ENCODE measurements at places on chromosomes 13 and 19.

DNA sequence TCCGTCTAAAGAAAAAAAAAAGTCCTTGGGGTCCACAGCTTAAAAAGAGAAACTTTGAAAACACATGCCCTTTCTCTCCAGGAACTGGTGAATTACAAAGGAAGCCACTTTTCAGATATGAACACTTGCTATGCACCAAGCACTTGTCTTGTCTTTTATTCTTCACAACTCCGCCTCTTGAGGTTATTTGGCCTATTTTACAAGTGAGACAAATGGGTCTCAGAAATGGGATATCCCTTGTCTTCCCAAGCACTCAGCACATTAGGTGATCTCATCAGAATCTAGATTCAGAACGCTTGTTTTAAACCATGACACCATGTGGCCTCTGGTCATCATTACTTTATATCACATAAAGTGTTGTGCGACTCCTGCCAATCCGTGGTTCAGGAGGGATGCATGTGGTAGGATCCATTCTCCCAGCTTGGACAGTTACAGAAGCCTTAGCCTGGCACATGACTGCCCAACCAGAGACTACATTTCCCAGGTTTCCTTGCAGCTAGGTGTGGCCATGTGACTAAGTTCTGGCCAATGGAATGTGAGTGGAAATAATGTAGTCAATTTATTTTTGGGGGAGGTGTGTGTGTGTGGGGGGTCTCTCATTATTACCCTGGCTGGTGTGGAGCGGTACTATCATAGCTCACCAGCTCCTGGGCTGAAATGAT lies 13.9 kb downstream of the TSKS start:
- no peak for DNase-seq

- no peak for DNase-seq
Measured at GRCh38 chr19:44745341-44745831, 3.1 kb upstream of the BCL3 start.

DNA sequence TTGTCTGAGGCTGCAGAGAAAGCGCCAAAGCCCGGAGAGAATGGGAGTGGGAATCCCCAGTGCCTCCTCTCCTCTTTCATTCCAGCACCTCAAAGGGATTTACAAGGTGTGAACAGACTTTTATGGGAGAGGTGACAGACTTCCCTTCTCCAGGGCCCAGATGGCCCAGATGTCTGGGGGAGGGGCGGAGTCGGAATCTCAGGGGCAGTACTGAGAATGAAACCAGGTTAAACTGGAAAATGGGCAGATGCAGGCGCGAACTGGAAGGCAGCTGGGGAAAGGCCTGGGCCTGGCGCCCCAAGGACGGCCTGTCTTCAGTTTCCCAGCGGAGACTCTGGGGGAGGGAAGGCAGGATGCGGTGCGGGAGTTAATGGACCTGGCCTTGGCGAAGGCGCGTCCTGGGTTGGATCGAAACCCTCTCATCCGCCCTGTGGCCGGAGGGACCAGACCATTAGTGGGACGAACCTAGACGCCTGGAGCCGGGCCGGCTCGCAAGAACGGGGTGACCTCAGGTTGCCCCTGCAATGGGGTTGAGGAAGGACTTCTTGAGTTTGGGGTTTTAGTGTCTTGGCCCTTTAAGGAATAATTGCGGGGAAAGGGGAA lies 592 bp upstream of the TRIP10 start:
- no peak for DNase-seq

DNA sequence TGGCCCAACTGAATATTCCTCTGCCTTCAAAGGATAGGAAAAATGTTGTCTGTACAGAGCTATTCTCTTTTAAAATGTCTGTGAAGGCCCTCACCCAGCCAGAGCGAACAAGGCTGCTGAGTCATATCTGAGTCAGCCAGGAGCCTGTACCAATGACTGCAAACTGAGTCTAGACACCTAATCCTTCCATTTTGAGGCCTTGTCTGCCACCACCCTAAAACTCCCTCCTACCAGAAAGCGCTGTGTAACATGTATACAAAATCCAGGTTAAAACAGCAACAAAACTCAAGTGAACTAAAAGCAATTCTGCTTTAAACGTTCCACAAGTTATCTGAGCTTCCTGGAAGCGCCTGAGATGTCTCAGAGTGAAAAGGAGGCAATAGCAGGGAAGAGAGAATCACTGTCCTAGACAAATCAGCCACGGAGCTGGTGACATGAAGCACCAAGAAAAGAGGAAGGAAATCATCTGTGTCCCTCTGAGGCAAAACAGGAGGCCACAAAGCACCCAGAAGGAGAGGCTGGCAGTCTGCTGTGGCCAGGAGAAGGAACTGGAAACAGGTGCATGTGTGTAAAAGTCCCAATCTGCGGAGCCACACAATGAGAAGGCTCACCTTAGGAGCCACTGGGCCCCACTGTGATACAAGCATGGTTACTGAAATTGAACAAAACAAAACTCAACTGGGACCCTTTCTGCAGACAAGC lies 10.2 kb downstream of the DHRS12 start:
- no peak for DNase-seq

GRCh38 chr13:51808811-51809210 lies 4.8 kb upstream of the DHRS12 start:
- no peak for DNase-seq

GRCh38 chr19:52993342-52994178 lies 20.2 kb upstream of the ERVV-1 start:
- peak; percentile 74 for DNase-seq

GRCh38 chr13:30319130-30319529 lies 11.8 kb upstream of the KATNAL1 start:
- DNase-seq, result no peak

- no peak for DNase-seq
Measured at GRCh38 chr13:99278200-99278599, 20.0 kb upstream of the GPR18 start.

GRCh38 chr19:12111943-12112637 lies 28.1 kb downstream of the ZNF20 start:
- no peak for DNase-seq

DNA sequence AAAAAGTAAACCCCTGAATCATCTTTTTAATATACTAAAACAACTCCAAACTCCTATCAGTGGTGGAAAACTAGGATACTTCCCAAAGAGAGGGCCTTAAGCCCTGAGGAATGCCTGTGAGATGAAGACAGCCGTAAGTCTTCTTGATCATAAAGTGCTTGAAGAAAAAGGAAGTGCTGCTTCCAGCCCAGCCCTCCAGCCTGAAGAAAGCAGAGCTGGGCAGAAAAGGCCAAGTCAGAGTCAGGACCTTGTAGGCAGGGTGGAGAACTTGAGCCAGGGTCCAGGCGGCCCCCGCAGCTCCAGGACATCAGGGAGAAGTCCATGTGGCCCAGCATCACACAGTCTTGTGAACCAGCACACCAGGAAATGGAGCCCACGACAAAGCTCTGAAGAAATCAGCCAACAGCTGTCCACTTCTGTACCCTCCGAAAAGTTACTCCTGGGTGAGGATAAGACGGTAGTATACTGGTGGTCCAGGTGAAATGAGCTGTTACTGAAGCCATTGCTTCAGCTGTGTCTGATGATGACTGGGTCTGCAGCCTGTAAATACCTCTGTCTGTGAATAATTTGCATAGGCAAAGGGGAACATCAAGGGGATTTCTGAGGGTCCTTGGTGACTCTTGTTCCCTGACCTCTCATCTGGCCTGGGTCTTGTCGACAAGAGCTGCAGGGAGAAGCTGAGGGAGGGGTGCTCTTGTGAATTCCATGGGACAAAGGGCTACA lies 18.7 kb upstream of the CRYL1 start:
- no peak for DNase-seq

GRCh38 chr13:93721483-93721882 lies 494.9 kb downstream of the GPC6 start:
- DNase-seq, result no peak

DNA sequence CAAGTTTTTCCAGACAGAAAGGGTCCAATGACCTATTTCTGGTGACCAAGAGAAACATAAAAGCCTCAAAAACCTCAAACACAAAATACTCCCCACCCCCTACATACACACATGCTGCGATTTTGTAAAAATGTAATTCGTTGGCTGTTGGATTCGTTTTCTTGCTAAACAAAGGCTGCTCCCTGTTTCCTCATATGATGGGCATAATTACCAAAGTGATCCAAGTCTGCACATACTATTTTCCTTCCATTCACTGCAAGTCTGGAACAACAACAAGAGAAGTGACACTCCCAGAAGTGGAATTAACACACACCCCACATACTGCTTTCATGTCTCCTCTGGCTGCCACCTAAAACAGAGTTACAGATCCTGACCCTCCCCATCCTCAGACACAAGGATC lies 131.9 kb downstream of the RAP2A start:
- DNase-seq, result no peak

DNA sequence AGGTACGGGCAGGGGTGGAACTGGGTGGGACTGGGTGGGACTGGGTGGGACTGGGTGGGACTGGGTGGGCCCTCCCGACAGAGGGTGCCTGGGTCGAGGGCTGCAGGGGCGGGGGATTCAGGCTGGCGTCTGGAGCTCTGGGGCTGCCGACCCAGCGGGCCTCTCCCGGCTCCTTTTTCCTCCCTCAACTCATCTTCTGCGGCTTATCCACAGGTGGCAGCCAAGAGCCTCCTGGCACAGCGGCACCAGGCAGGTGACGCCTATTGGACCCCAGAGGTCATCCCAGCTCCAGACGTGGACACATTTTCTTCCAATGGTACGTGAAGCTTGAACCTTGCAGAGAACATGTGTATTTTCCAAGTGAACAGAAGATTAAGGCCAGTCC lies 533 bp downstream of the ZNF544 start:
- DNase-seq, result no peak

- DNase-seq, result no peak
Measured at GRCh38 chr19:29667901-29668341, 2.7 kb downstream of the PLEKHF1 start.

GRCh38 chr13:98476538-98476966 lies 100.4 kb downstream of the STK24 start:
- peak; percentile 57 for DNase-seq

GRCh38 chr13:112768795-112769481 lies 79.1 kb downstream of the ATP11A start:
- DNase-seq, result no peak

- no peak for DNase-seq
Measured at GRCh38 chr19:2376784-2377519, 16.9 kb downstream of the TMPRSS9 start.

DNA sequence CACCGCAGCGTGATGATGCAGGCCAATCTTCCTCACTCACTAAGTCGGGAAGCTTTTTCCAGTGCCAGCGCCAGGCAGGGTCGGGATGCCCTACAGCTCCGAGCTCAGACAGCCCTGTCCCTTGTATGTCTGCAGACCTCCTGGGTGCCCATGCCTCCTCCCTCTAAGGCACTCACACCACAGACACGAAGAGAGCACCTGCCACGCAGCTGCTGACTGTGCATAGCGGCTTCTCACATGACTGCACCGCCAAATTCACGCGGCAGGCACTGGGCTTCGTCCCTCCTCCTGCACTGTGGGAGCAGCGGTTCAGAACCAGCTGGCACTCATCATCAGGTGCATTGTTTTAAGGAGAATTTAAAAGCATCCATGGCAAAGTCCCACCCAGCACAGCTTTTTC lies 88.1 kb downstream of the SLC7A1 start:
- DNase-seq, result no peak

DNA sequence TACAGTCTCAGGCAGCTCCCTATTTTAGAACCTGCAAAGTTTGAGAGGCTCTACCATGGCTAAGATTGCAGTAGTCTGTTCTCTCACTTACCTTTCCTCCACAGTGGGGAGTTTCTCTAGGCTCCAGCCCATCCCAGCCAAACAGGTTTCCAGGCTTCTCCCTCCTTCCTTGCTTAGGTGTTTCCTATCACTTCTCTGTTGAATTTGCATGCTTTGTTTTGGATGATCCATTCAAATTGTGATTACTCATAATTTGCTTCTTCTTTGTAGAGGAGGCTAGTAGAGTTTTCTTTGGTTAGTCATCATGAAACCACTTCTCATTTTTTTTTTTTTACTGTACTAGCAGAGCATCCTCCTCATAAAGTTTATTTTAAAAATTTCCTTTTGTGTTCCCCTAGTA lies 1242.2 kb upstream of the MIR17HG start:
- no peak for DNase-seq

DNA sequence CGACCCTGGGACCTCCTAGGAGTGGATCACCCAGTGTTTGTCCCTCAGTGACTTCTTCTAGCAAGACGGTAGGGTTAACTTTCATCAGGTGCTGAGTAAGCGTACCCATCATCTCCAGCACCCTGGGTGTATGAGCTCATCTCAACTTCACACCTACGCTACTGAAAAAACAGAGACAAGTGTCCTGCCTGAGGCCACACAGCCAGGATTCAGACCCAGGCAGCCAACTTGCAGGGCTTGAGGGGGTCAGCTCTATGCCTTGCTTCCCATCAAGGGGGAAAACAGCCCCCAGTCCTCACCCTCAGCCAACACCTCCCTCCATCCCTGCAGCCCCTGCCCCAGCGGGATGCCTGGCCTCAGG lies 4.6 kb downstream of the TLE2 start:
- DNase-seq, result no peak

- DNase-seq, result no peak
Measured at GRCh38 chr13:111629457-111629856, 309.0 kb downstream of the TEX29 start.

- peak; percentile 95 for DNase-seq
Measured at GRCh38 chr19:39480337-39481228, at the start of gene TIMM50. TSS of gene TIMM50 (plus strand) at chr19:39480838. CDS start at chr19:39480854, 16 bp downstream.

DNA sequence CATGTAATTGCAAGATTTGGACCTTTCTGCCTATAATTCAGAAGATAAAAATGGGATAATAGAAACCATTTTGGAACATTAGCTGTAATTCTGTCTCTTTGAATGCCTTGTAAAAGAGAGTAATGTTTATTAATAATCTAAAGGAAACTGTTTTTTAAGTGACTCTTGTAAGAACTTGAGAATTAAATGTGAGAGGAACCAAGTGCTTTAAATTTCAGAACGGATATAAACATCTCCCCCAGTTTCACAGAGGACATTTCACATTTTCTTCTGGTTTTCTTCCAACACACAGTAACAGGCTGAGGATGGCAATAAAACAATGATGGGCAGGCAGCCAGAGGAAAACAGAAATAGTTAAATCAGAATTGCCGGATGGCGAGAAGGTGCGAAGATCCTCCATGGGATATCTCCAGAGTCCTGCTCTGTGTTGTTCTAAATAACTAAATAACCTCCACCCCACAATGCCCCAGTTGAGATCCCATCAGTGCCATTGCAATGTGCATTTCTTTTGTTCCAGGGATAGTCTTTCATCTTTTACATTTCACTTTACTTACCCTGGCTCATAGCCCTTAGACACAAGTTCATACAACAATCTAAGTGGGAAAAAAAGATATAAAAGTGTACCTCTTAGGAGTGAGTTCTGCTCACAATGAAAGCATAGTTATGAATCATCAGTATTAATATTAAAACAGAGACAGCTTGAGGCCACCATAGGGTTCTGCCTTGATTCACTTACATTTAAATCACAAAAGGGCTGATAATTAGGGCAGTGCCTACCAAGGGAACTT lies 73.3 kb downstream of the TNFRSF19 start:
- no peak for DNase-seq

- no peak for DNase-seq
Measured at GRCh38 chr13:37618554-37618953, 20.0 kb upstream of the POSTN start.

- DNase-seq, result no peak
Measured at GRCh38 chr19:6427131-6427530, 2.5 kb upstream of the KHSRP start.

All from activated naive CD4-positive, alpha-beta T cell (primary cell).